Activated naive CD4-positive, alpha-beta T cell treated with anti-CD3 and anti-CD28 coated beads, Interleukin-2, amount 50 U/mL, for 72 hours (primary cell): ENCODE measurements at places on chromosomes 3 and 15. TPM values are rescaled to one million over a fixed set of nuclear protein-coding genes. Genes with fewer than 3 reads are reported as not detected.

The GOLGA6L10 gene
- total RNA-seq = 1.8 TPM

The SKOR1 gene
- total RNA-seq = not detected

The ARPC4 gene
- total RNA-seq = 125 TPM

The KNG1 gene
- total RNA-seq = not detected

The ZNF660 gene
- total RNA-seq = 1.1 TPM

The SLC6A20 gene
- not detected for total RNA-seq

The NME9 gene
- not detected for total RNA-seq

The ANKRD34C gene
- not detected for total RNA-seq

The B4GALT4 gene
- 13.8 TPM for total RNA-seq

The WDR6 gene
- 140 TPM for total RNA-seq

The CXCR6 gene
- total RNA-seq = 1.8 TPM

The CX3CR1 gene
- 0.23 TPM for total RNA-seq

The CADPS gene
- total RNA-seq = not detected

The GOLGA8O gene
- total RNA-seq = 1.6 TPM

The GOLGA8J gene
- 0.41 TPM for total RNA-seq

The TRH gene
- not detected for total RNA-seq

The TLR9 gene
- 0.86 TPM for total RNA-seq

The PARP3 gene
- 17.0 TPM for total RNA-seq

The DUSP7 gene
- total RNA-seq = 17.5 TPM

The SCN5A gene
- 0.66 TPM for total RNA-seq

The TMC3 gene
- not detected for total RNA-seq

The CASR gene
- total RNA-seq = not detected

The ONECUT1 gene
- total RNA-seq = not detected

The NR1D2 gene
- 2.1 TPM for total RNA-seq

The FEZF2 gene
- total RNA-seq = not detected

The ALDH1L1 gene
- 0.18 TPM for total RNA-seq

The SLC28A2 gene
- not detected for total RNA-seq

The RTP1 gene
- total RNA-seq = not detected

The CYP8B1 gene
- total RNA-seq = not detected
